Left ventricle myocardium inferior (tissue), 1 donor: ENCODE measurements at places on chromosomes 11 and 22.

- H3K4me3 ChIP-seq: no peak overlapping the region
- no peaks in the 10 kb centered on the region for H3K36me3 ChIP-seq
- no peak for DNase-seq
- peak overlapping the region; percentile 25 for H3K27ac ChIP-seq
- no peaks in the 10 kb centered on the region for H3K27me3 ChIP-seq
Measured at GRCh38 chr11:7581021-7581590, 67.3 kb downstream of the PPFIBP2 start.

DNA sequence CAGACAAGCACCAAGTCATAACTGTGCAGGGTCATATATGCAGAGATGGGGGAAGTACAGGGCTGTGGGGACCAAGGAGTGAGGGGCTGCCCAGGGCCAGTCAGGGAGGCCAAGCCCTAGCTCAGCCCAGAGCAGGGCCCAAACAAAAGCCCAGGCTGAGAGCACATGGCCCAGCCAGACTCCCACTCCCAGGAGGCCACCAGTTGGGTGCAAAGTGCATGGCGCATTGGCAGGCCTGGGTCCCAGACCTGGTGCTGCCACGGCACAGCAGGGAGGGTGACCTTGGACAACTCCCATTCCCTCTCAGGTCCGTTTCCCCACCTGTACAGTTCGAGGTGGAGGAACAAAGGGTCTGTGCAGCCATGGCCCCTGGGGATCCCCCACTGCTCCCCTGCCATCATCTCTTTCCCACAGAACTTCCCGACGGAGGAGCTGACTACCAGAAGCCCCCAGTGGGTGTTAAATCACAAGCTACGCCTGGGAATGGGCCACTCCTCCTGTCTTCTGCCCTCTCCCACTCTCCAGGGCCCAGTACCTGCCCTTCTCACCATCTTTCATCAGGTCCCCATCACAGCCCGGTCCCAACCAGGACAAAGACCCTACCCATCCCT, 608 bp downstream of the NIPSNAP1 start:
- no peaks in the 10 kb centered on the region for H3K27me3 ChIP-seq
- peaks cover 13% of the 10 kb centered on the region for H3K4me1 ChIP-seq
- H3K4me3 ChIP-seq: peak overlapping the region; percentile 77
- no peak for DNase-seq
- peak overlapping the region; percentile 55 for H3K27ac ChIP-seq
- H3K36me3 ChIP-seq: no peaks in the 10 kb centered on the region

DNA sequence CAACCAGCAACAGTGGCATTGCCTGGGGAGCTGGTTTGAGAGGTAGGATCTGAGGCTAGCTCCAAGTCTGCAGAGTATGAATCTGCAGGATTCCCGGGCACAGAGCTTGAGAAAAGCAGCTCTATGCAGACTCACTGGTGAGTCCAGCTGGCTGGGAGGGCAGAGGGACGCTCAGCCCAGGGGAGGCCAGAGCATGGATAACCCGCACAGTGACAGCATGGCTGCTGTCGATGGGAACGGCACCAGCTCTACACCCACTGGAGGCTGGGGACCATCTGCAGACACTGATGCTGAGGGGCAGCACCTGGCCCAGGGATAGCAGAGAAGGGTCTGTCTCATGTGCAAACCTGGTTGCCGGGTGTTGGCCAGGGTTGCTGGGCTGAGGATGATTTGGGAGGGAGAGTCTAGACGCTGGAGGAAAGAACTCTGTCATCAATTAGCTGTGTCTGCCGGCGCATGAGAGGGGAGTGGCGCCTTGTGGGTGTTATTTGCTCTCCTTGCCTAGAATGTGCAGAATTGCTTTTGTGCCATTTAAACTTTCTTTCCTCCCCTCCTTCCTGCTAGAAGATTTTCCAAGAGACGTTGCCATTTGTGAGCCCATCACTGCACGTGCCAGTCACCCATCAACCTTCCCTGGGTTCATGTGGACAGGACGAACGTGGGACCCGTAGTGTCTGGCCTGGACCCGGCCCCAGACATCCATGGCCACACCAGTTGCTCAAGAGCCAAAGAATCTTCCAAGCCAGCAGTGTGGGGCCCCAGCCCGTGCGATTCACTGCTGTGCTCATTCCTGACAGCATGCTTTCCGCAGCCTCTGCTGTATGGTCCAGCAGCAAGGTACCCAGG, 19.1 kb upstream of the LINC01488 start:
- peak overlapping the region; percentile 63 for H3K27ac ChIP-seq
- no peaks in the 10 kb centered on the region for H3K27me3 ChIP-seq
- no peak overlapping the region for H3K4me3 ChIP-seq
- H3K4me1 ChIP-seq: peaks cover 33% of the 10 kb centered on the region
- peak; percentile 11 for DNase-seq

GRCh38 chr22:47398491-47398890, 636.0 kb downstream of the TBC1D22A start:
- H3K27me3 ChIP-seq: peaks cover 60% of the 10 kb centered on the region
- H3K36me3 ChIP-seq: no peaks in the 10 kb centered on the region
- no peaks in the 10 kb centered on the region for H3K4me1 ChIP-seq
- DNase-seq: no peak
- no peak overlapping the region for H3K4me3 ChIP-seq
- no peak overlapping the region for H3K27ac ChIP-seq

DNA sequence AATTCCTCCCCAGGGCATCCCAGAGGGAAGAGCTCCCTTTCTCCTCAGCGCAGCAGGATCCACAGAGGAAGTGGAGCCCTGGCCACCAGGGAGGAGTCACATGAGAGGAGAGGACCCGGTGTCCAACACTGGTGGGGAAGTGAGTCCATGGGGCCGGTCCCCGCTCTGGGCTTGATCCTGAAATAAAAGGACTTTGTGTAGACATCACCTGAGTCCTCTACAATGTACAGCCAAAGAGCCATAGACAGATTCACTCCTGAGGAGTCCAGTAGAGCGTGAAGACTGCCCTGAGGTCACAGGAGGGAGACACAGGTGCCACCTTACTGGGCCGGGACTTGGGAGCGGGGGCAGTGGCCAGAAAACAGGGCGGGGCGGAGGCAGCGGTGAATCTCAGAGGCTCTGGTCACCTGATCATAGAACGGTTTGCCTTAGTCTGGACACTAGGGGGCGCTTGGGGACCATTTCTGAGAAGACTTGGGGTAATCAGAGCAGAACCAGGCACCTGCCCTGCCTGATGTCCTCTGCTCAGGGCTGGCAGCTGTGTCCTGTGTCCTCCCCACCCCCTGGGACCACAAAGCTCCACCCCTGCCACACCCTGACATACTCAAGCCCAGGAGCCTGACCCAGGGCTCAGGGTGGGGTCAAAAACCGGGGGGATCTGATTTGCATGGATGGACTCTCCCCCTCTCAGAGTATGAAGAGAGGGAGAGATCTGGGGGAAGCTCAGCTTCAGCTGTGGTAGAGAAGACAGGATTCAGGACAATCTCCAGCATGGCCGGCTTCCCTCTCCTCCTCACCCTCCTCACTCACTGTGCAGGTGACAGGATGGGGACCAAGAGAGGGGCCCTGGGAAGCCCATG, 112.7 kb downstream of the VPREB1 start:
- H3K27ac ChIP-seq: no peak overlapping the region
- no peak overlapping the region for H3K4me3 ChIP-seq
- no peaks in the 10 kb centered on the region for H3K4me1 ChIP-seq

DNA sequence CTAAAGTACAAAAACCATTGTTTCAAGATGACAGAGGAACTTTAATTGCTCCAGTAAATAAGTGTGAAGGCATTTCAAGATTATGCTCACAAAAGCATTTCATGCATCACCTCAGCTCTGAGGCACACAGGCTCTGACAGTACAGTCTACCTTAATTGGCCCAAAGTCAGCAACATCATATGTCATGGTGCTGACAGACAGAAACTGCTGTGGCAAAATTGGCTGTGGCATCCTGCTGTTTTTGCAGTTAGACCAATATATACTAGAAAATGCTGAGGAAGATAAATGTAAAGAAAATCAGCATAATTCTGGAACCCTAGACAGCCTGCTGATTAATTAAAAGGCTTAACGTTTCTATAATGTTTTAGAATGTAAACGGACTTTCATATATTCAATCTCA, 34.9 kb upstream of the PPP2R1B start:
- peak overlapping the region; percentile 15 for H3K27ac ChIP-seq
- no peak for DNase-seq
- peaks cover 38% of the 10 kb centered on the region for H3K36me3 ChIP-seq
- no peak overlapping the region for H3K4me3 ChIP-seq
- H3K4me1 ChIP-seq: peaks cover 25% of the 10 kb centered on the region

DNA sequence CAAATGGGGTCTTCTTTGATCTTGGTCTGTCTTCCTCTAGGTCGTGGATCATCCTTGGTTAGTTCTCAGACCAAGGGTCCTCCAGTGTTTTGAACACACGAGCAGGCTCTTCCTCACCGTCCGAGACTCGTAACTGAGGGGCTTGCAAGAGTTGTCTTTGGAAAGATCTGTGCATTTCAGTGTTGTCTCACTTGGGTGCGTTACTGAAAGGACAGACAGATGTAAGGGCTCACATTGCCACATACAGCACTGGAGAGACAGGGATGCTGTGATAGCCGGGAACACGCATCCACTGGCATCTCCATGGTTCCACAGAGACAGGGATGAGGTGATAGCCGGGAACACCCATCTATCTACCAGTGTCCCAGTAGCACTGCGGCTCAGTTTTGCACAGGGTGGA, 15.7 kb downstream of the GLB1L2 start:
- H3K4me3 ChIP-seq: no peak overlapping the region
- no peaks in the 10 kb centered on the region for H3K4me1 ChIP-seq
- no peak overlapping the region for H3K27ac ChIP-seq
- H3K27me3 ChIP-seq: peaks cover 62% of the 10 kb centered on the region
- H3K36me3 ChIP-seq: no peaks in the 10 kb centered on the region

DNA sequence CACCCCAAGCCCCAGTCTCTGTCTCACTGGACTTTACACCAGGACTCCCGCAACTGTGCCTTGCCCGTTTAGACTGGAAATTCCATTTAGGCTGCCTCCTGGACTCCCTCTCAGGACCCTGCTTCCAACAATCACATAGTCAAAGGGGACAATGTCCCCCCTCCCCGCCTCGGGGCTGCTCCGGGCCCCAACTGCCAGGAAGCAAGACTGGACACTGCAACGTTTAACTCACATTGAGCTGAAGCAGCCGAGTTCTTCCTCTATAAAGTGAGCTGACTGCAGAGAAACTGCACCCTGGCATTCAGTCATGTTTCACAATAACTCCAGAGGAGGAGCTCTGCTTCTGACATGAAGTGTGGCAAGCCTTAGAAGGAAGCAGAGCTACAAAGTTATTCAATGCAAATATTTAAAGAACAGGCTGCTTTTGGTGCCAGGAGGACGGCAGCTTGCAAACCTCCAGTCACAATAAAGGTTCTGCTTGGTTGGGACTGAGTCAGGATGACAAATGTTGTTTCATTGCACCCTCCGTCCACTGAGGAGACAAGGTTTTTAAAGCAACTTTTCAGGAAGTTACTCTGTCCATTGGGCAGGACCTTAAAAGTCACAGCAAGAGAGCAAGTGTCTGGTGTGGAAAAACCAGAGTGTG, 19.9 kb downstream of the PACSIN2 start:
- H3K4me3 ChIP-seq: peak overlapping the region; percentile 50
- DNase-seq: no peak
- no peaks in the 10 kb centered on the region for H3K27me3 ChIP-seq
- peaks cover 77% of the 10 kb centered on the region for H3K4me1 ChIP-seq
- peak overlapping the region; percentile 80 for H3K27ac ChIP-seq

- no peak overlapping the region for H3K4me3 ChIP-seq
- no peaks in the 10 kb centered on the region for H3K4me1 ChIP-seq
- H3K36me3 ChIP-seq: no peaks in the 10 kb centered on the region
- DNase-seq: no peak
- H3K27ac ChIP-seq: no peak overlapping the region
Measured at GRCh38 chr11:121767433-121767832, 314.7 kb upstream of the SORL1-AS1 start.

DNA sequence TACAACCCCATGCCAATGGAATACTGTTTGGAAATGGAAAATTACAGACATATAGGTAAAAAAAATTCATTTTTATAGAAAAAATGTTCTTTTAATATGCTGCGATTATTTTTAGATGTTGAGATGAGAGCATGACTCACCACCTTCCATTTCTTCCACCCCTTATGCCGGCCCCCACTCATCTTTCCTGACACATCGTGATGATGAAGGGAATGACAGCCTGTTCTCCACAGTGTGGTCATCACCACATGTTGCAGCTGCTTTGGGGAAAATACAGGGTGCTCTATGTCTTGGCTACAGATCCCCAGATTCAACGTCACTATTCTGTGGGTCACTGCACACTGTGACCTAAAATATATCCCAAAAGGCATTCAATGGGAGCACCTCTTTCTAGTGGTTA, 916.2 kb downstream of the METTL15 start:
- no peak for DNase-seq
- no peaks in the 10 kb centered on the region for H3K27me3 ChIP-seq
- no peak overlapping the region for H3K27ac ChIP-seq
- no peaks in the 10 kb centered on the region for H3K4me1 ChIP-seq
- H3K36me3 ChIP-seq: no peaks in the 10 kb centered on the region

- peaks cover 8% of the 10 kb centered on the region for H3K4me1 ChIP-seq
- H3K36me3 ChIP-seq: no peaks in the 10 kb centered on the region
- no peak overlapping the region for H3K4me3 ChIP-seq
Measured at GRCh38 chr11:17568944-17569343, 21.9 kb downstream of the OTOG start.

- no peak overlapping the region for H3K4me3 ChIP-seq
- no peak overlapping the region for H3K27ac ChIP-seq
- H3K27me3 ChIP-seq: peaks cover 48% of the 10 kb centered on the region
- H3K36me3 ChIP-seq: no peaks in the 10 kb centered on the region
- no peak for DNase-seq
Measured at GRCh38 chr11:71370020-71370747, 78.0 kb downstream of the DHCR7 start.

DNA sequence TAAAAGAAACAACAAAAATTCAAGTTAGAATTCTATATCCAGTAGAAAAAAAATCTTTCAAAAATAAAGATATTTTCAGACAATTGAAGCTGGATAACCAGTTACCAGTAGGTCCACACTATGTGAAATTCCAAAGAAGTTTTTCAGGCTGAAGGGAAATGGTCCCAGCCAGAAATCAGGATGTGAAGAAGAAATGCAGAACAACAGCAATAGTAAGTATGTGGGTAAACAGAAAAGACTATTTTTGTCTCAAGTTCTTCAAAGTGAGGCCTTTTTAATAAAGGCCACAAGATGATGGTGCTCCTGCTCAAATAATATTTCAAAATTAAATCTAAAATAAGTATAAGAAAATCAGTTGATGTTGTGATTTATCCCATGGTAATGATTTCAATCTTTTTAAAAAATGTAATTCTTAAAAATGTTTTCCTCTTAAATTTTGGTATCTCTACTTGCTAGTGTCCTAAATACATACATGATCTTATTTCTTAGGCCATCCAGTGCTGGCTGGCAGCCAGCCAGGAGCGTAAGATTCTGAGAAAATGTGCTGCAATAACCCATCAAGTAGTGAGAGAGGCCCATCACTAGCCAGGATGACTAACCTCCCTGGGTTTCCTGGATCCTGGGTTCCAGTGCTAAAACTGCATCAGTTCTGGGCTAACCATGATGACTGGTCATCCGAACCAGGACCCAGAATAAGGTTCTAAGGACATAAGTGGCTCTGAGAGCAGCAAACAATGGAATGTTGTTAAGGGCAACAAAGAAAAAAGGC, 15.6 kb upstream of the UCP3 start:
- DNase-seq: peak; percentile 64
- no peak overlapping the region for H3K27ac ChIP-seq
- no peaks in the 10 kb centered on the region for H3K27me3 ChIP-seq
- H3K4me3 ChIP-seq: no peak overlapping the region
